ENCODE measurements at places on chromosomes 7 and 10.

- DNase-seq: no peak
Observed at GRCh38 chr10:129224065-129224464, 243.0 kb upstream of the MGMT start.

DNA sequence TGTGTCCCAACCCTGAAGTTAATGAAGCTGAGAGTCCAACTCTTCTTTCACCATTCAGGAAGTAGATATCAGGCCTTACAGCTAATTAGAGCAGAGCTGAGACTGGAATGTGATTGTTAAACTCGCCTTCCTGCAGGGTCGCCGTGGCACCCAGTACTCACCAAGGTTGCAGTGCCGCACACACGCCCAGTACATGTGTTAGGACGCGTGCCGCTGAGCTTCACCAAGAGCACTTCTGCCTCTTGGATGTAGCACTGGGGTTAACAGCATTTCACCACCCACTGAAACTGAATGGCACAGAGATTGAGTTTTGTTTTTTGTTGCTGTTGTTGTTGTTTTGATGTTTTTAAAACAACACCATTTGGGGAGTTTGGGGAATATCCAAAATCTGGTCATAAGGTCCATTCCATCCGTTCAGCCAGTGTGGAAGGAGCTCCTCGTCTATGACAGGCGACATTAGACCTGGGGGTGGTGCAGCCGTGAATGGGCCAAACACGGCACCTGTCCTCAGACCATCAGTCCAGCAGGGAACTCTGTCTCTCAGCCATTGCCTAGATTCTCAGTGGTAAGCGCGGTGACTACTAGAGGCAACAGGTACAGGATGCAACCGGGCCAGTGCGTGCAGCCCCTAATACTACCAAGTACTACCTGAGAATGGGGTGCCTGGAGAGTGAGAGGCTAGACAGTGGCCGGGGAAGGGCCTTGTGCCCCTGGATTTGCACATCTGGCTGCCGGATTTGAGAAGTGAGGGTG, 21.9 kb downstream of the WIPI2 start:
- no peak for DNase-seq

- no peak for DNase-seq
Observed at GRCh38 chr10:110488940-110489339, 8.8 kb upstream of the DUSP5 start.

DNA sequence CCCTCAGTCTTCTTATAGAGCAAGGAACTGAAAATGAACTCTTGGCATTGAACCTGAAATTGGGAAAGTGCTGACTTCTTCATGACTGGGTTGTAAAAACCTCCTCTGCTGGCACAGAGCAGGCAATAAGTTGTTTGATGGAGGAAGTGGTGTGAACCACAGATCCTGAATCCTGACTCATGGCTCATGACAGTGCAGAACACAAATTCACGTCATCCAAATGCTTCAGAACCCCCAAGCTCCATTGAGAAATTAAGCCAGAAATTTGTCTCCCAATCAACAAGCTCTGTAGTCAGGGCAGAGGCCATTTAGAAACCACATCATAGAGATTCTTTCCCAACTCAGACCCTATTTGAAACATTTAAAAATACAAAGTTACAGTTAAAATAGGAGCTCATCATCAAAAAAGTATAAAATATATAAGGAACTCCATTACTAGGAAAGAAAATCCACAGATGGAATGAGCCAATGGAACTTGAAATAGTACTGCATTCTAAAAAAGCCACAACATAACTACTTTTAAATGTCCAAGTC, 10.3 kb upstream of the STK17A start:
- peak; percentile 63 for DNase-seq

DNA sequence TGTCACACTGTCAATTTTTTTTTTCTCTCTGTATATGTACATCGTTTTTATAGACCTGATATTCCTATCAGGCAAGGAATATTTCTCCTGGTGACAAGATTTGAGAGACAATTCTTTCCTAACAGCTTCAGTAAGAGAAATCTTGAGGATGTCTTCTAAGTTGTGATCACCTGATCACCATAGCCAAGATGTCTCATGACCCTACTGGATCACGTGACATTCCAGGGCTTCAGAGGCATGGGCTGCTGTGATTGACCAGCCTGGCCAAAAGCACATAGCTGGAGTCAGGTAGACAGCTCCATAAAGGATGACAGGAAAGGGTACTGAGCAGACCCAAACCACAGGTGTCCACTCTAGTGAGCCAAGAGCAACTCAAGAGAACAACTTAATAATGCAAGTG, 444.9 kb downstream of the SORCS3 start:
- no peak for DNase-seq

DNA sequence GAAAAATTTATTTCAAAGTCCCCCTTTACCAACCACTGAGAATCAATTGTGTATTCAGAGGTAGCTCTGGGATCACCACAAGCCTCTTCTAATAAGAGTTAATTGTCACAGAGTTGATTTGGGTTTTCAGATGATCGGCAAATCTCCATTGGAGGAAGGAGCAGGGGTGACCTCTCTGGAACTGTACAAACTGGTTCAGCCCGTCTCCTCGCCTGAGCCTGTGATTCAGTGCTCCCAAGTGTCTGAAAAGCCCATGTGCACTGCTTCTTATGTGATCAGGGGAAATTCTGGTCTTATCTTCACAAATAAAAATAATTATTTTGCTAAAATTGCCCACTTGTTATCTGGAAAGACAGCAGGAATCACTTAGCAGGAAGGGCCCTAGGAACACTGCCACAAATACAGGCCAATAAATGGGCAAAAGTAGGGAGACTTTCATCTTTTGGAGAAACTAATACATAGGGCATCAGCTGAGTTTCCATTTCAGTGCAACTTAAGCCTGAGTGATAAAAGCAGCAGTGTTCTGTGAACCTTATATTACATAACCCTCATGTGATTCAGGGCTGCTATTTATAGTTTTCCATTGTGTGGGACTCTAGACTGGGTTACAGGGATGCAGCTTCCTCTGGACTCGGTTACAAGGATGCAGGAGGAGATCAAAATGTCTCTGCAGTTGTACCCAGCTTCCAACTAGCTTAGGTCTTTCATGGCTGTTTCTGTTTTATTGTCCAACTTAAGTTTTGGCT, 32.3 kb downstream of the CDK1 start:
- no peak for DNase-seq

DNA sequence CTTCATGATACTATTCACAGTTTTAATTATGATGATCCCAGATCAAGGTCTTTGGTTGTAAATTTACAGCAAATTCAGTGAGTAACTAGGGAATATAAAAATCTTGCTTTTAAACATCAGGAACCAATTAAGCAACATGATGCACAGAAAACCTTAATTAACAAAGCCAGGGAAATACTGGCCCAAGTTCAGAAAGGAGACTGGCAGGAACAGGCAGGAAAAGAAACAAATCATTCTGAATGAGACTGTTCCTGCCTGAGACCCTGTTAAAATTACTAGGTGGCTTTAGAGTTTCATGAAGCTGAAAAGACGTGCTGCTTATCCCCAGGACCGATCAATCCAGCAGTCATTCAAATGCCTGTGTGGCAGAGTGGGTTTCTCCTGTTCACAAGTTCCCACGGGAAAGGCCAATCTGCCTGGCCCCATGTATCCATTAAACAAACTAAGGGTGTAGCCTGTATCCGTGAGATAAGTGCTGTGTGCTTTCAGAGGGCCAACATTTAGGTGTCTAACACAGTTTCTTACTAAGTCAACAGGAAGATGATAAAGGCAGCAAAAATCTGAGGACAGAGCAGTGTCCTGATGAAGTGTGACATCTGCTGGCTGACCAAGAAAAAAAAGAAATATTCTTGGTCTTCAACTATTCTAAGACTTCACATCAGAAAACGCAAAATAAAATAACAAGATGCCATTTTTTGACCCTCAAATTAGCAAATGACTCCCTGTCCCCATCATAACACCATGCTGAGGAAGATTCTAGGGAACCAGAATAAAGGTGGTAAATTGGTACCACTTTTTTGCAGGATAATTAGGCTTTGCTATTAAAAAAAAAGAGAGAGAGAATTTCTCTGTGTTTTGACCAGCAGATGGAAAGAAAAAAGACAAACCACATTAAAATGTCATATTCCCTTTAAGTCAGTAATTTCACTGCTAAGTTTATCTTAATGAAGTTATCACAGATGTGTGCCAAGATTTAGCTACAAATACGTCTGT, 34.2 kb downstream of the PUS7 start:
- DNase-seq: no peak

GRCh38 chr7:20019757-20020432, 197.3 kb downstream of the MACC1 start:
- no peak for DNase-seq

- no peak for DNase-seq
Observed at GRCh38 chr7:96224685-96225084, 97.2 kb downstream of the SLC25A13 start.

DNA sequence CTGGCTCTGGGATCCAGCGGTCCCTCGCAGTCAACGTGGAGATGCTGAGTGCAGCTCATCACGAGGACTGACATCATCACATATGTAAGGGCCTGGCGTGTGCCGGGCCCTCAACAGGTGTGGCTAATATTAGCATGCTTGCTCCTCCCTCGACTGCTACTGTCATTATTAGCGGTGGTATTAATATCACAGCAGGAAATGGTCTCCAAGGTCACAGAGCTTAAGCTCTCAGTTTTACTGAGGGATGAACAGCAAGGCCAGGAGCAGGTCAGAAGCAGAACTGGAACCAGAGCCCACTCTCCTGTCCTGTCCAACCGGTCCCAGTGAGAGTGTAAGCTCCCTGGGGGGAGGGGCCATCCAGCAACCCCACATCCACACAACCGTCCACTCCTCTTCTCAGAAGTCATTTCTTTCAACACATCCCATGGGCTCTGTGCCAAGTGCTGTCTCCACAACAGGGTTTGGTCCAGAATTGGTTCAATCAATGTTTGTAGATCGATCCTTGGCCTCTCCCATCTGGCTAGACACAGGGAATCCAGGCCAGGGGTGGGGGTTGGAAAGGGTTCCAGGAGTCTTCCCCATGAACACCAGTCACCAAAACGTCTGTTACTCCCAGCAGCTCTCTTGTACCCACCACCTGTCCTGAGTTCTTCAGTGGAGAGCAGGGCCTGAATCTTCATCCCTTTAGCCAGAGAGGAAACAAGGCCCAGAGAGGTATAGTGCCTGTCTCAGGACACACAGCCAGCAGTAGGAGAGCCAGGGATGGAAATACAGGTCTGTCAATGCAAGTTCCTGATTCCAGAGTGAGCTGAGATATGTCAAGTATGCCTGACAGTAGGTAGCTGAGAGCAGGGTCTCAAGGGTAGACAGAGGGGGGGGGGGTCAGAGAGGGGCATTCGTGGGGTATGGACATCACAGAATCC, 45.3 kb upstream of the ZMIZ1 start:
- no peak for DNase-seq

GRCh38 chr7:43193893-43194292, 81.4 kb downstream of the HECW1 start:
- DNase-seq: no peak

GRCh38 chr10:111705021-111705420, 478.5 kb downstream of the GPAM start:
- no peak for DNase-seq

DNA sequence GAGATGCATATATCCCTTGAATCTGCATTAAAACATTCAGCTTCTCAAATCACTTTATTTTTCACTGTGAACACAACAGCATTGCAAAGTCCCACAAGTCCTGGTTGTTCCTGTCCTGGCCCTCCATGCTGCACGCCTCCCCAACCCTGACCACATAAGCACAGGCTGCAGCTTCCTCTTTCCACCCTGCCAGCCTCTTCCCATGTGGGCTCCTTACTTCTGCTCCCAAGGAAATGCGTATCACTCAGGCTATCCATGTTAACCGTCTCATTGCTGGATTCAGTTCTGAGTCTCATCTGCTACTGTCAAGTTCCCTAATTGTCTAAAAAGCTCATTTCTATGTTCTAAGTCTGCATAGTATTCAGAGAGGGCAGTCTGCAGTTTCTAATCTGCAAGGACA, 89.7 kb upstream of the ZPBP start:
- no peak for DNase-seq

DNA sequence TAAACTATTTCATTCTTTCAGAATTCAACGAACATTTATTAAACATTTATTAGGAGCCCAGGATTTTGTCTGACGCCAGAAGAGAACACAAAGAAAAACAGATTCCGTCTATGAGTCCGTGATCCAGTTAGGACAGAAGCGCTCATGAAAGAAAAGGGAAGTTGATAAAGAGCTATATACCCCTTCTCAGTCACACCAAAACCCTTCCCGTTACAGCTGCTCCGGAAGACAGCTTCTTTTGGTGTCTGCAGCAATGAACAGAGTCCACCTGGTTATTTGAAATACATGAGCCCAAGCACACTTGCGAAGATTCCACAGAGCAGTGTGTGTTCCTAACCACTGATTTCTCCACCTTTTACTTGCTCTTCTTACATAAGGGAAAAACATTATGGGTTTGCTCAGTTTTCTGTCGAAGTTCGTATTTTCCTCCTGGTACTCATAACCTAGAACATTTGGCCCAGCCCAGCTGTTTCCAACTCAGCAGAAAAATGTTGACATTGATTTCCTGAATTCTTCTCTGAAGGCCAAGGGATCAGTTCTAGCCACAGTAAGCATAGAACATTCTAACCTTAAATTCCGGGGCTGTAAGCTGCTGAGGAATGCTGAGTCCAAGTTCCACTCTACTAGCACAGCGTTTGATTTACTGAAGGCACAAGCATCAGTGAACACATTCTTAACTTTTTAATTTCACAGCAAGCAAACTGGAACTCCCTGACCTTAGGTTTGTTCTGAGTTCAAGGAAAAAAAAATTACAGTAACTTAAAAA, 206.5 kb downstream of the SORCS1 start:
- no peak for DNase-seq

DNA sequence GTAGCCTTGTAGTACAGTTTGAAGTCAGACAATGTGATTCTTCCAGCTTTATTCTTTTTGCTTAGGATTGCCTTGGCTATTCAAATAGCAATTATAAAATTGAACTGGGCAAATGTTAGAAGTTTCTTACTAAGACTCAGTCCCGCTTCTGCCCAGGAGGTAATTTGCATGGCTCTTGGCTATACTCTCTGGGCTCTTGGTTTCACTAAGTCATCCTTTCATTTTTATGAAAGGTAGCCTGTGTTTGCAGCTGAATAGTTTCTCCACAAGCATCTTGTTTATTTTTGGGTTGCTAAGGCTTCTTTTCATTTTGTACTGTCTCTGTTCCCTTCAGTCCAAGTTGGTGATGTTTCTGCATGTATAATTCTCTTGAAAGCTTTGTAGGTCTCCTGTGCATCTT, 340.6 kb downstream of the SH2D4B start:
- DNase-seq: no peak

DNA sequence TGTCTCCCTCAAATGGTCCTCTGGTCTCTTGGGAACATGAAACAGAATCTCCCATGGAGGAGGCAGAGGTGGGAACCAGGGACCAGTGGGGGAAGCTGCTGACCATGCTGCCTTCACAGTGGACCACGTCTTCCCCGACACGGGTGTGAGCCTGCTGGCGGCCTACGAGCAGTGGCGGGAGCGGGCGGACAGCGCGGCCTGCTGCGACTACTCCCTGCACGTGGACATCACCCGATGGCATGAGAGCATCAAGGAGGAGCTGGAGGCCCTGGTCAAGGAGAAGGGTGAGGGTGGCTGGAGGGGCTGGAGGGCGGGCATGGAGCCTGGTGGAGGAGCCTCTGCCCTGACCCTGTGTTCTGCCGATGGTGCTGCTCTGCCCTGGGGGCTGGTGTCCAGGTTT, 8.0 kb downstream of the DPYSL4 start:
- no peak for DNase-seq
